ENCODE measurements at places on chromosomes 6 and 20.

DNA sequence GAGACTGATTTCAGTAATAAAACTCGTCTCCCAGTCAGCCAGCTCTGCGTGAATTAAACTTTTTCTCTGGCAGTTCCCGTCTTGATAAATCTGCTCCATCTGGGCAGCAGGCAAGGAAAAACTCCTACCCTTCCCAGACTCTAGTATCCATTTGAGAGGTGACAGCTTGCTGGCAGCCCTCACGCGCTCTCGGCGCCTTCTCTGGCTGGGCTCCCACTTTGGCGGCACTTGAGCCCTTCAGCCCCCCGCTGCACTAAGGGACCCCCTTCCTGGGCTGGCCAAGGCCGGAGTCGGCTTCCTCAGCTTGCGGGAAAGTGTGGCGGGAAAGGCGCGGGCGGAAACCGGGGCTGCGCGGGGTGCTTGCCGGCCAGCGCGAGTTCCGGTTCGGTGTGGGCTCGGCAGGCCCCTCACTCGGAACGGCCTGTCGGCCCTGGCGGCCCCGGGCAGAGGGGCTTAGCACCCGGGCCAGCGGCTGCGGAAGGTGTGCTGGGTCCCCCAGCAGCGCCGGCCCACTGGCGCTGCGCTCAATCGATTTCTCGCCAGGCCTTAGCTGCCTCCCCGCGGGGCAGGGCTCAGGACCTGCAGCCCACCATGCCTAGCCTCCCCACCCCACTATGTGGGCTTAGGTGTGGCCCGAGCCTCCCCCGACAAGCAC, 21.8 kb upstream of the GMPR start:
- no peak for DNase-seq

- DNase-seq: peak; percentile 68
Observed at GRCh38 chr6:136782021-136782770, 10.1 kb downstream of the MAP3K5 start.

GRCh38 chr6:44116641-44117382, 10.4 kb downstream of the MRPL14 start:
- DNase-seq: peak; percentile 74

DNA sequence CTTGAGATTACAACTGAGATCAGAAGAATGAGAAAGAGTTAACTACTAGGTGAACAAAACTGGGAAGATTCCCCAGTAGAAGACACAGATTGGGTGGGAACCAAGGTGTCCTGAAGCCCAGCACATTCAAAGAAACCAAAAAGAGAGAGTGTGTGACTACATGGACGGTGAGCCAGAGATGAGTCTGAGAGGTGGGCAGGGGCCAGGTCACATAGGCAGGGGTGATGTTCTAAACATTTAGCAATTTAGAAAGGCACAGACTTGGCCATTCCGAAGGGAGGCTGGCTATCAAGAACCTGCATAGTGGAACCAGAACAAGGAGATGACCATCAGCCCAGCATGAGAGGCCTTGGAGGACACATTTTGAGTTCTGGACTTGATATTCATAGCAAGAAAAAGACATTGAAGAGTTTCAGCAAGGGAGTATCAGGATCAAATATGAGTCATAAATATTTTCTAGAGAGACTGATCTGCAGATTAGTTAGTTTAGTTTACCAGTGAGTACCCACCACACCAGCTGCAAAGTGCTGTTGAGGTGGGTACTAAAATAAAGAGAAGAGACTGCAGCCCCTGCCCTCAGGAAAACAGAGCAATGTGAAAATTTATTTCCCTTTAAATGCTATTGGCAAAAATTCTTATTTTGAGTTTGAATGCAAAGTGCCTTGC, 340.5 kb upstream of the PRDM1 start:
- DNase-seq: no peak

- DNase-seq: peak; percentile 28
Observed at GRCh38 chr6:134168590-134169208, 116.3 kb upstream of the SLC2A12 start.

GRCh38 chr6:70370496-70370895, 42.8 kb upstream of the FAM135A start:
- no peak for DNase-seq

DNA sequence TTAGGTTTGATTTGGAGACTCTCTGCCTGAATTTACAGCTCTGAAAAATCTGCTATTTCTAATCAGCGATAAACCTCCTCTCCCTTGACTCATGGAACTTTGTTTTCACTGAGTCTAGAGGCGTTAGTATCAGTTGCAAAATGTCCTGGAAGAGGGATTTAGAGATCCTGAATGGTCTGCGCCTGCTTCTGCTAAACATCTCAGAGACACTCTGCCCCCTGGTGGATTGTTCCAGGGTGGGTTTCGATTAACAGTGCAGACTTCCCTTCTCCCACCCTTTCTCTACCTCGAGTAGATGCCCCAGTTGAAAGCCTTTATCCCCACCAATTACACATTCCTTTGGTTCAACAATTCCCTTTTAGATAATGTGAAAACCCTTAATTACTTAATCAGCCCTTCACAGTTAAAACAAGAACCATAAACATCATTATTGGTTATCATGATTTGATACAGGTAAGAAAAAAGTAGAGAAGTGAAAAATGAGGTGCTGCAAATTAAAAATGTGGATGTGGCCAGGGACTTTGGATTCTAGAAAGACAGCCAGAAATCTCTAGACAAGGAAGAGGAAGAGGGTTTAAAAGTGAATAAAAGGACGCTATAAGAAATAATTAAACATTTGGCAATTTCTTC, 5.5 kb downstream of the HTR1B start:
- DNase-seq: peak; percentile 75

DNA sequence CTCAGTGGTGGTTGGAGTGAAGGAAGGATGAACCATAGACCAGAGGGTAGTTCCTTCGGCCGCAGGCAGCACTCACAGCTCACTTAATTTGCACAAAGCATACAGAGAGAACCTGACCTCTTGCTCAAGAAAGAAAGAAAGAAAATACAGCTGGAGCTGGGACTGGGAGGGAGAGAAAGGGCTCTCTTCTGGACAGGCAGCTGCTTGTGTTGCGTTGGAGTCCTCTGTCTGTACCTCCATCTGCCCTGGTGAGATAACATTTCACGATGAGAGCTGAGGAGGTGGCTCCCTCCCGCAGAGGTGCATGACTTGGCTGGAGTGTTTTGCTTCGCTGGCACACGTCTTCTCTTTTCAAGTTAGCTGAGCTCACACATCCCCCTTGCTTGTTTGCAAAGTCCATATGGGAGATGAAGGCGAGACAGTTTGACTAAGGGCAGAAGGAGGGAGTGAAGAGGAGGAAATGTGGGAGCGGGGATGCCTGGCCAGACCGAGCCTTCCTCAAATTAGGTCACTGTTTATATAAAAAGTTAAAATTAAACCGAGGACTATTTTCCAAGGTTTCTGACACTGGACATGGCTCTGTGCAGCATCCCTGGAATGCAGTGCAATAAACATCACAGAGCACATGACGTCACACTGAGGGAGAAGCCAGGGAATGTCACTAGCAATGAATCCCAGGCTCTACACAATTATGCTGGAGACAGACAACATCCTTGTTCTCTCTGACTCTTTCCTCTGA, 359.4 kb downstream of the CD83 start:
- no peak for DNase-seq

GRCh38 chr6:16651871-16652270, 109.4 kb downstream of the ATXN1 start:
- peak; percentile 87 for DNase-seq

DNA sequence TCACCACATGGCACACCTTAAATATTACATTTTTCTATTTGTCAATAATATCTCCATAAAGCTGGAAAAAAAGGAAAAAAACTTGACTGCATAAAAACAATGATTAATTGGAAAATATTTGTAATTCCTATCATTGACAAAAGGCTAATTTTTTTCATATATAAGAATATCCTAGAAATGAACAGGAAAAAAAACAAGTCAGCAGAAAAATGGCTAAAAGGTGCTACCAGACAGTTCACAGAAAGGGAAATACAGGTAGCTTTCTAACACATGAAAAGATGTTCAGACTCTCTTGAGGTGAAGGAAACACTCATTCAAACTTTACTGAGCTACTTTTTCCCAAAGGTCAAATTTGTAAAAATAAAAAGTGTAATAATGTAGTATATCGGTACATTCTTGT, 104.1 kb upstream of the SCAF8 start:
- no peak for DNase-seq

DNA sequence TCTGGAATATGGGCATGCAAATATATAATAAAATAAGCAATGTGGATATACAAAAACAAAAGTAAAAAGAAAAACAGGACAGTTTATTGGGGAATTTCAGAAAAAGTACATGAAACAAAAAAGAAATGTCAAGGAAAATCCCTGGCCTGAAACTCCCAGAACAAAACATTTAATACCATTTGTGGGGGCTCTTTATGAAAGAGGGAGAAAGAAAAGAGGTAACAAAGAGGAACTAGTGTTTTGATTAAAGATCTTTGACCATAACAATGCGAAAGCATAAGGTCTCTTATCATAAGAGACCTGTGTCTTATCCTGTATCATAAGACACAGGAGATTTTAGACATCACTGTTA, 88.6 kb upstream of the ARID1B start:
- no peak for DNase-seq

DNA sequence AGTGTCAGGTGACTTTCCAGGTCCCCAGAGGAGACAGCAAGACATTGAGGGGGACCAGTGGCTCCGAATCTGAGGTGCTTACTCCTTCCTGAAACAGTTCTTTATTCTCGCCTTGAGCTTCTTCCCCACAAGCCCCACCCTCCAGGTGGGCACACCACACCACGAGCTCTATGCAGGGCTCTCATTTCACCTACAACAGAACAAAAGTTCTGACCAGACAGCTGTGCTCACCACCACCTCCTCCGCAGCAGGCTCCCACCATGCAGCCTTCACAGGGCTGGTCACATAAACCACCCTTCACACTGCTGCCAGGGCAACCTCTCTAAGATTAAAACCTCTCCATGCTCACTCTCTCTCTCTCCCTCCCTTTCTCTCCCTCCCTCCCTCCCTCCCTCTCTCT, 384.5 kb upstream of the ARID1B start:
- no peak for DNase-seq

- peak; percentile 4 for DNase-seq
Observed at GRCh38 chr6:150416128-150416527, 47.3 kb downstream of the IYD start.

DNA sequence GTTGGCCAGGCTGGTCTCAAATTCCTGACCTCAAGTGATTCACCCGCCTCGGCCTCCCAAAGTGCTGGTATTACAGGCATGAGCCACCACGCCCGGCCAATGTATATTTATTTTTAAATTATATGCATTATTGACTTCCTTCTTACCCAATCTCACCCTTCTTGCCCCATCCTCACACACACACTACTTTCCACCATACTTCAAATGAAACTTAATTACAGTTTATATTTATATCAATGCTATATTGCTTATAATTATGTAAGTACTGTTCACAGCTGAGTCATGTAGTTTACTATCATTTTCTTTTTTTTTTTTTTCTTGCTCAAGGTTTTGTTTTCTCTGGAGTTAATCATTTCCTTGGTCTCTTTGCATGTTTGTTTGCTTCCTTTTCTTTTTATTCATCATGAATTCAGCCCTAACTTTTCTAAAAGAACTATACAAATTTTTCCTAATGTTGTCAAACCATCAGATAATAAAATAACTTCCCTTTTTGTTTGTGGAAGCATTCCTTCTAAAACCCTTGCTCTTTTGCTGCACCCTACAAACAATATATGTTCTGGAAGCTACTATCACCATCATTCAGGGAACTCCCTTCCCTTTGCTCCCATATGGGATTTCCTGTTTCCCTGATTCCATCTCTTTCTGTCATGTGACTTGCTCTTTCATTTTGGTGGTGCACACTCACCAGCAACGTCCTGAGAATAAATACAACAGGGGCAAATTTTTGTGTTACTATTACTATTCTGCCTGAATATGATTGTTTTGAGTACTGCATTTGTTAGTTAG, 201.7 kb upstream of the SASH1 start:
- DNase-seq: peak; percentile 15

DNA sequence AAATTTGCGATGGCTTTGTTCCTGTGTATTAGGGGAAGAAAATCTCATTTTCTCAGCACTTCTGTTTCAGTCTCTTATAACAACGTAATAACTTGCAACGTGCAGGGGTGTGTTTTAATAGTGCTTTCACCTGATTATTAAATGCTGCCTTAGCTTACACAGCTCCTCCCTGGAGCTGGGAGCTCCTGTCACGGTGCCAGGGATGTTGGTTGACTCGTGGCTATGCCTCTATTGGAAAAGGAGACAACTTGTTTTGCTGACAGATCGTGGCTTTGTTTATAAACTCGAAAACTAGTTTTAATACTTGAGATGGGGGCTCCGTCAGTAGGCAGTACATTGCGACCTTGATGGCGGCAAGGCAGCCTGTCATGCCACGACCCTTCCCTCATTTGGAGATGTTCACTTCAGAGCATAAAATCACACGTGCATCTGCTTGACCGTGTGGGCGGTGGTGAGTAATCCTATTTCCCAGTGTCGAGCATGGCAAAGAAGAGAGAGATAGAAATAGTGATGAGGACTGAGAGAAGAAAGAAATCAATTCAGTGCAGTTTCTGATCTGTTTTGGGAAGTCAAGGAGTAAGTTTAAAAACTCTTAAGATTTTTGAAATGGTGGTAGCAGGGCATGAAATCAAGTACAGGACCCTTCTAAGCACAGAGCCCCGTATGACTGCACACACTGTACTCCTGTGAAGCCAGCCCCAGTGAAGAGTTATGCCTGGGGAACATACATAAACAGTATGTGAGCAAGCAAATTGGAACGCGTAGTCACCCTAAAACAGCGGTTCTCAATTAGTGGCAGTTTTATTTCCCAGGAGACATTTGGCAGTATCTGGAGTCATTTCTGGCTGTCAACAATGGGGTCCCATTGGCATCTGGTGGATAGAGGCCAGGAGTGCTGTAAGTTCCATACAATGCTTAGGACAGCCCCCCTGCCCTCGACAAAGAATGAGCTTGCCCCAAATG, 147.2 kb downstream of the DOK5 start:
- DNase-seq: no peak

DNA sequence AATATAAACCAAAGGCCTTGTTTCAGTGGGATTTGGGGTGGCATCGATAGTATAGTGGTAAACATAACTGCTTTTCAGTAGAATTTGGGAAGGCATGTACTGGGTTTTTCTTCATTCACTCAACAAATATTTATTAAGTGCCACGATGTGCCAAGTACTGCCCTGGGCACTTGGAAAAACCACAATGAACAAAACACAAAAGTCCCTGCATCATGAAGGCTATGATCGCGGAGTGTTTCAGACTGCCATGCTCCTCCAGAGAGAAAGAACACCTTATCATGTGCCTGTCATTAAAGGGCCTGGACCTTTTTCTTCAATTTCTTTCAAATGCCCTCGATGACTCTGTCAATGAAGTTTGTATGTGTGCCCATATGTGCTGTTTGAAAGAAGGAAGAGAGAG, 59.2 kb upstream of the CEP85L start:
- peak; percentile 68 for DNase-seq

GRCh38 chr6:56527934-56528333, 114.8 kb downstream of the DST start:
- no peak for DNase-seq

GRCh38 chr6:64990652-64991304, 716.2 kb downstream of the EYS start:
- DNase-seq: no peak

GRCh38 chr6:168428052-168428826, 12.7 kb upstream of the SMOC2 start:
- no peak for DNase-seq

DNA sequence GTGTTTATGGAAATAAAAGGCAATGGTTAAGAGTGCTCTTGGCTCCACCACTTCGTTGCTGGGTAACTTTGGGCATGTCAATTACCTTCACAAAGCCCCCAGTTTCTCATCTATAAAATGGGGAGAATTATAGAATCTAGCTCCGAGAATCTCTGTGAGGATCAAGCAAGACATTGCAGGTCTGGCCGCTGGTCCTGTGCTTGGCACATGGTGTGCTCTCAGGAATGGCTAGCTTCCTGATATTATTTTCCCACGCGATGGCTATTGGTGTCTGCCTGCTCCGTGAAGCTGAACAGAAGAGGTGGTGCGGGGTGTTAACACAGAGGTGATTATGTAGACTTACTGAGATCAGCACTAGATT, 57.0 kb downstream of the NOX3 start:
- DNase-seq: no peak

Data from mammary epithelial cell (primary cell).